Mesendoderm (in vitro differentiated cells): ENCODE measurements at places on chromosomes 2 and 18.

DNA sequence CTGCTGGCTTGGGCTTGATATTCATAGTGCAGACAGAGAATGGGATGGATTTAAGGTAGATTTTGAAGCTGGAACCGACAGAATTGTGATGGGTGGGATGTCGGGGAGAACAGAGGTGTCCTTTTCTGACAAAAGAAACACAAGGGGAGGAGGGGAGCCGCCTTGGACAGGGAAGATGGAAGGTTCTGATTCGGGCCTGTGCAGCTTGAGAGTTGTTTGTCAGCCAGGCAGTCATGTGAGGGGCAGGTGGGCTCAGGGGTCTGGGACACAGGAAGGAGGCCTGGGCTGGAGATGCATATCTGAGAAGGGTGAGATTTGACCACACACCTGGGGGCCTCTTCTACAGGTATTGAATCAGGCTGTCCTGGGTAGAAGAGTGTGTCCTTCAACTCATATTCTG, 41.4 kb downstream of the NPAS2 start:
- no peak for DNase-seq

GRCh38 chr2:68438455-68439303, 28.4 kb downstream of the FBXO48 start:
- DNase-seq: no peak

GRCh38 chr18:73615506-73615905, 532.1 kb downstream of the FBXO15 start:
- DNase-seq: no peak

DNA sequence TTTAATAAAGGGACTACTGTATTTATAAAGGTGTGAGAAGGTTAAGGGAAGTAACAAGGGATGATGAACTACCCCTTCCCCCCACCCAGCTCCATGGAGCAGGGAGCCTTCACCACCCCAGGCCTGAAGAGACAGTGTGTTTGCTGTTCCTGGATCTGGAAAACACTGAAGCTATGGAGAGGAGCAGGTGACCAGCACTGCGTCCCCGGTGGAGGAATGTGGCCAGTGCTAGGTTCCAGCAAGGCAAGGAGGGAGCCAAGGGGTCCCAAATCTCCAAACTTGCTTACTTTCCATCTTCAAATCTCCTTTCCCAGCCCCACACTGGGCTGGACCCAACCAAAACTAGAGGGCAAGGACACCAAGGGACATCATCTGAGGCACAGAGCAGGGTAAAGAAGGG, 128.7 kb upstream of the CD302 start:
- peak; percentile 21 for DNase-seq

- no peak for DNase-seq
Measured at GRCh38 chr2:157339965-157340655, 14.5 kb upstream of the ERMN start.

DNA sequence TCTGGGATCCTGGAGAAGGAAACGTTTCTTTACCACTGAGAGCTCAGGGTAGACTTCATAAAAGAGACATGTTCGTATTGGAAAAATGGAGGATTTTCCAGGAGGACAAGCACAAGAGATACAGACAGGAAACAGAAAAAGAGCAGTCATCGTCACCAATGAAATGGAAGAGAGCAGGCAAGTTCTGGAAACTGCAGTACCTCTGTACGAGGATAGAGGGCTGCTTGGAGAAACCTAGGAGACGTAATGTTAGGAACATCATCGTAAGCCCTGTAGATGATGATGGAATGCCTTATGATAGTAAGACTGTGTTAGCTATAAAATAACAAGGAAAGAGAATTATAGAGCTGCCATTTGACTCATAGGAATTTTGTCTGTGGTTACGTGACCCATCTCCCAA, 121.1 kb upstream of the KLHL14 start:
- DNase-seq: peak; percentile 61

- no peak for DNase-seq
Measured at GRCh38 chr2:196915507-196916189, 10.9 kb downstream of the PGAP1 start.

DNA sequence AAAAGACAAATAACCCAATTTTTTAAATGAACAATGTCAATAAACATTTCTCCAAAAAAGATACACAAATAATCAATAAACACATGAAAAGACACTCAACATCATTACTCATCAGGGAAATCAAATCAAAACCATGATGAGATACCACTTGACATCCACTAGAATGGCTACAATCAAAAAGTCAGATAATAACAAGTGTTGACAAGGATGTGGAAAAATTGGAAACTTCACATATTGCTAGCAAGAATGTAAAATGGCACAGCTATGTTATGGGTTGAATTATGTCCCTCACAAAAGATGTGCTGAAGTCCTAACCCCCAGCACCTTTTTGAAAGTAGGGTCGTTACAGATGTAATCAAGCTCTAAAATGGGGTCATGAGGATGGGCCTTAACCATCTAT, 33.2 kb downstream of the TNS1 start:
- no peak for DNase-seq
